Stimulated activated CD4-positive, alpha-beta T cell treated with anti-CD3 and anti-CD28 coated beads, TNF-alpha, amount 100 ng/mL, for 1 hour (primary cell): ENCODE measurements at places on chromosomes 7 and 10.

DNA sequence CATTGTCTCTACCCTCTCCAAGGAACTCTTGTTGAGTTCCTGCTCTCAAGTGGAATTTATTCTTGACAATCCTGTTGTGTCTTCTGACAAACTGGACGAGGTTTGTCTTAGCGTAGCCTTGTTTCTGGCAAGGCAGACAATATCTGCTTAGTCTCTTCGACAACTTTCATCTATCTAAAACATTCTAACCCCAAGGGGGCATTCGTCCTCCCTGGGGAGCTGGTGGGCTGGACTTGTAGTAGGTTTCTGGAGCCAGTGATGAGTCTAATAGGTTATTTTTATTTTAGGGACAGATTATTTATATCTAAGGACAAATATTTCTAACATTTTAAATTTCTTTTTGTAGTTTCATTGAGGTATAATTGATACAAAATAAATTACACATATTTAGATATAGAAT, 7.3 kb upstream of the C10orf120 start:
- no peak for DNase-seq

DNA sequence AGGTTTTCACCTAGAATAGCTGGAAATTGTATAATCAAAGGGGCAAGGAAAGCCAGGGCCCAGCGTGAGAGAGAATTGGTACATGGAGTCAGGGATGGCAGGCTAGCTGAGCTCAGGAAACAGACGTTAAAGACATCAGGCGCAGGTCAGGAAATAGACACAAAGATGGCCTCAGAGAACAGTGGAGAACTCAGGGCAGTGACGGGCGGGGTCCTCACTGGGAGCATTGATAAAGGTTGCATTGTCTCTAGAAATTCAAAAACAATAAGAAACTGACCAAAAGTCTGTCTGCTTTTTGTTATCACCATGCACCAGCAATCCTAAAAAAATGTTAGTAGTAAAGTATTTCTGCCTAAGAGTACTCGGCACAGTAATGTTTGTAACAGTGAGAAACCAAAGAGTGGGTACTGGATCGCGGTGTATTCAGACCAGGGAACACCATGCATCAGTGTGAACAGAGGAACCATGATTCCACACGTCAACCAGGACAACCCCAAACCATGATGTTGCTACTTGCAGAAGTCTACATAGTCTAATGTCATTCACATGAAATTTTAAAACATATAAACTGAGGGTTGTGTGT, 81.9 kb upstream of the AUTS2 start:
- no peak for DNase-seq

- no peak for DNase-seq
Measured at GRCh38 chr7:91351374-91351773, 87.1 kb downstream of the FZD1 start.

- no peak for DNase-seq
Measured at GRCh38 chr10:1034758-1035157, 9.1 kb upstream of the IDI2 start.

GRCh38 chr7:16078076-16078952, 343.0 kb downstream of the CRPPA start:
- DNase-seq: no peak

DNA sequence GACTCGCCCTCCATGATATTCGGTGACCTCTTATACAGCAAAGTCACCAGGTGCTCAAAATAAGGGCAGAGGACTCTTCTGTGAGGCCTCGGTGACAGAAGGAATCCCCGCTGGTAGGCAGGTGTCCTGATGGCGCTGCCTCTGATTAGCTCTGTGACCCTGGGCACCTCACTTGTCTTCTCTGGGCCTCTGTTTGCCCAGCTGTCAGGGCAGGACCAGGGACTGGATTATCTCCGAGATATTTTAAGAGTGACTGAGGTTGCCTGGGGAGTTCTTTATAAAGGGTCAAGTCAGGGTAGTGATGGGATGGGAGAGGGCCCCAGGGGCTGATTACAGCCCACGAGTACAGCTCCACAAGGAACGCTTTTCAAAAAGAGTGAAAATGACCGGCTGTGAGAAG, 70.9 kb upstream of the SAMD8 start:
- no peak for DNase-seq

- no peak for DNase-seq
Measured at GRCh38 chr7:36185756-36186155, 32.7 kb downstream of the EEPD1 start.

DNA sequence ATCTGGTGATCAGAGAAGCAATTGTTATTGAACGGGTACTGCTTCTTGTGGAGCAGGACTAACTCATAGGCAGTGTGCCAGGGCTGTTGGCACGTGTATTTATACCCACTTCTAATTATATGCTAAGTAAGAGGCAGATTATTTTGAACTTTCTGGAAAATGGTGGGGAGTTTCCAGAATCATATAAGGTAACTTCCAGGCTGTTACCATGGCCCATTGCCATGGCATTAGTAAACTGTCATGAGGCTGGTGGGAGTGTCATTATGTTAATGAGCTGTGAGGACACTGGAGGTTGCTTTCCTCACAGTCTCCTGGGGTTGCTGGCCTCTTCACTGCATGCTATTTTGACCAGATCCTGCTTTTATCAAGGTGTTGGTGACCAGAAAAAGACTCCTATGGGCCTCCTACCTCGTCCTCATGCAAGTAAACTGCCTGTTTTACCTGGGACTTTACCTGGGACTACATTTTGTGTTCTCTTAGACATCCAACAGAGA, 122.6 kb downstream of the KCND2 start:
- no peak for DNase-seq

DNA sequence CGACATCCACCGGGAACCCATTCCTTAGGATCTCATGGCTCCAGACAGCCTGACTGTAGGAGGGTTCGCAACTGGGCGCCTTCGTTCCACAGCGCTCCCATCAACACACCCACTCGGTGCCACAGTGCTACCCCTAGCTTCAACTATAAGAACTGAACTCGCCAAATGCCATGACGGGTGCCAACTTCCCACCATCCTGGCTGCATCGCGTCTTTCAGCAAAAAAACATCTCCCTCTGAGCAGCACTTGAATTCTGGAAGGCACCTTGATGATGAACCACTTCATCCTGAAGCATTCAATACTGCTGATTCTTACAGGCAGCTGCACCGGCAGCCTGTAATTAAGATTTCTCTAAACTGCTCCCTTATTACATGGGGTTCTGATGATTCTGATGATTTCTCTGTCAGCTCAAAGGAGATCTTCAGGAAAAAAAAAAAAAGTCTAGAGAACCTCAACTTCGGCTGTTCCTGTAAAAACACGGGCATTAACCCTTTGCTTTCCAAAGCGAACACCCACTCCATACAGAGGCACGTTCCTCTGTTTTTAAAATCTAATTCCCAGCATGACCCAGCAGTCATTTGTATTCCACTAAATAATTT, 1.3 kb downstream of the CYTH3 start:
- DNase-seq: no peak
